ENCODE measurements at places on chromosomes 16 and 17. TPM values are rescaled to one million over a fixed set of nuclear protein-coding genes. Genes with fewer than 3 reads are reported as not detected.

GRCh38 chr16:84058211-84058610 is 15.6 kb upstream of the SLC38A8 start:
- no peaks in the 10 kb centered on the region for H3K27me3 ChIP-seq
- H3K36me3 ChIP-seq = peaks cover 51% of the 10 kb centered on the region
- no peak for DNase-seq
- H3K4me3 ChIP-seq = no peak overlapping the region

Gene TNFSF13
- 0.74 TPM for total RNA-seq

DNA sequence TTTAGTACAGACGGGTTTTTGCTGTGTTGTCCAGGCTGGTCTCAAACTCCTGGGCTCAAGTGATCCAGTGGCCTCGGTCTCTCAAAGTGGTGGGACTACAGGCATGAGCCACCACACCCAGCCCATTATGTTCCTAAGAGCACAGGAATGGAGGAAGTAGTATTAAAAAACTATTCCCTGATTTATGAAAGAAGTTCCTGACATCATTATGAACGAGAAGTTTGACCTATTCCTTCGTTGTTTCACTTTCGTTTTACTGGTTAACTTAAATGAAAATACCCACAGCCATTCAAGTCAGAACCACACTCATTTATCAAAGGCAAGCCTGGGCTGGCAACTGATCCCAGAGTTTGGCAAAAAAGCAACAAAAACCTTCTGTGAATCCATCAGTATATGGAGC is 13.5 kb upstream of the CBX4 start:
- DNase-seq = no peak
- no peak overlapping the region for H3K4me3 ChIP-seq
- no peaks in the 10 kb centered on the region for H3K27me3 ChIP-seq
- H3K4me1 ChIP-seq = no peaks in the 10 kb centered on the region
- no peak overlapping the region for H3K27ac ChIP-seq
- no peaks in the 10 kb centered on the region for H3K36me3 ChIP-seq

- H3K27me3 ChIP-seq = no peaks in the 10 kb centered on the region
- no peaks in the 10 kb centered on the region for H3K4me1 ChIP-seq
- no peak for DNase-seq
- H3K36me3 ChIP-seq = no peaks in the 10 kb centered on the region
- no peak overlapping the region for H3K27ac ChIP-seq
- H3K4me3 ChIP-seq = no peak overlapping the region
Observed at GRCh38 chr17:70618641-70619040, 449.3 kb downstream of the KCNJ2 start.

Gene GAS2L2
- total RNA-seq = not detected

Gene GLP2R
- total RNA-seq = not detected

DNA sequence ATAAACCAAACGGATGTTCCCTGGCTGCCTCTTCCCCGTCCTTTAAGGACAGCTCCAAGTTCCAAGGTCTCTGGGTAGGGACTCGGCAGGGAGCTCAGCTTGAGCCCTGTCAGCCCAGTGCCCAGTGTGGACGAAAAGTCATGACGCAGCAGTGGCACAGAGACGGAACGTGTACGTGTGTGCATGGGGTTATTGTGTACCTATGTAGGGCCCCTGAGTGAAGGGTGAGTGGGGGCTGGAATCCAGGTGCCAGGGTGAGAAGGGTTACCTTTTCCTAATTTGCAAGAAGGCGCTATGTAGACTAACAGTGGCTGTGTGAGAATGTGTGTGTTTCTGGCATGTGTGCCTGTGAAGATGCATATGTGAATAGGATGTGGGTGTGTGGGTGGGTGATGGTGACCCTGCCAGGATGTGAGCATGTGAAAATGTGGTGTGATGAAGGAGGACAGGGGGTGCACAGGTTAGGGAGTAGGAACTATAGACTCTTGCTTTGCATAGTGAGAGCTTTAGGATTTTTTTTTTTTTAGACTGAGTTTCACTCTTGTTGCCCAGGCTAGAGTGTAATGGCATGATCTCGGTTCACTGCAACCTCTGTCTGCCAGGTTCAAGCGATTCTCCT is 6.0 kb downstream of the SCN4A start:
- no peaks in the 10 kb centered on the region for H3K27me3 ChIP-seq
- no peaks in the 10 kb centered on the region for H3K36me3 ChIP-seq
- no peak overlapping the region for H3K4me3 ChIP-seq
- no peaks in the 10 kb centered on the region for H3K4me1 ChIP-seq
- DNase-seq = no peak

Gene OTOA
- total RNA-seq = not detected

Measured in A673 (cell line).